ENCODE measurements at places on chromosomes 2 and 18.
A peak's percentile ranks its signal among the peaks of the same experiment; 100 is the strongest.

- DNase-seq = no peak
These were observed 317.7 kb downstream of the RDH14 start for GRCh38 chr2:18242716-18243115.

DNA sequence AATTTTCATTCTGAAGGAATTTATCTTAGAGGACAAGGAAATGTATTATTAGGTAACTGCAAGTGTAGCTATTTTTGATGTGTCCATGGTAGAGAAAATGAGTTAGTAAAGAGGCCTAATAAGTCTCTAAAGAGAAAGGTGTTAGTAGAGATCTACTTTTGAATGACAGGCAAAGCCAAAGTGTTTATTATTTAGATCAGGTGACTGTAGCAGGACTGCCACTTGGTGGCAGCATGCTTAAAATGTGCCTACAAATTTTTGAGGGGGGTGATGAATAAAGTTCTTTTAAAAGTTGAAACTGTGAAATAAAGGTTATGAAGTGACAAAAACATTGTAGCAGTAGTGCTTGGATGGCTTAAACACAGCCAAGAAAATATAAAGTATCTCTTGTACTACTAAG is 421.5 kb upstream of the MEIS1 start:
- DNase-seq = no peak

- DNase-seq = no peak
These were observed 63.2 kb upstream of the COPS8 start for GRCh38 chr2:237022533-237022932.

DNA sequence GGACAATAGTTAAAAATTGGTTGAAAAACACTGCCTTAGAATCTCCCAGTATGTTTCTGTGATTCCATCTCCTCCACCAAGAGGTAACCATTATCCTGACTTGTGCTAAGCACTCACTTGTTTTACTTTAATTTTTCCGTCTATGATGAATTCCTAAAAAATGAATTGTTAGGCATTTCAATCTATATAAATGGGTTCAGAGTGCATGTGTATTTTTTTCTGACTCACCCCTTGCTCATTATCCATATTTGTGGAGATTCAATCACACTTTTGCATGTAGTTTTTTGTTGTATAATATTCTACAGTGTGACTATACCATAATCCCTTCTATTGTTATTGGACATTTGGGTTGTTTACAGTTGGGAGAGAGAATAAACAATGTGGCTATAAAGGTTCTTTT is 1.3 kb downstream of the NDUFB3 start:
- DNase-seq = no peak

GRCh38 chr2:16683576-16683975 is 17.9 kb upstream of the CYRIA start:
- DNase-seq = no peak

DNA sequence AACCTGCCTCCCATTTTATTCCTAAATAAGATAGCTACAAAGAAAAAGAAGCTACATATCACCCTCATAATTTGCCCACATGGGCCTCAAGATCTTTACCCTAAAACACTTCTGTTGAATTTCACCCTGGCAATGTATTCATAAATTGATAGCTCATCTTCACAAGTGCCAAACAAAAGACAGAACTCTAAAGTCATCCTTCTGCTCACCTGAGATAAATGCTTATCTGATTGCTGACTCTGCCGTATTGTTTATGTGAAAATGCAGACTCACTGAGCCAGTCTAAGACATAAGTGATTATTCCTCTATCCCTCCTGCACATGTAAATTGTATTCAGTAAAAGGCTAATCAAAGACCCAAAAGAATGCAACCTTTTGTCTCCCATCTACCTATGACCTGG is 2.0 kb downstream of the RDH14 start:
- no peak for DNase-seq

DNA sequence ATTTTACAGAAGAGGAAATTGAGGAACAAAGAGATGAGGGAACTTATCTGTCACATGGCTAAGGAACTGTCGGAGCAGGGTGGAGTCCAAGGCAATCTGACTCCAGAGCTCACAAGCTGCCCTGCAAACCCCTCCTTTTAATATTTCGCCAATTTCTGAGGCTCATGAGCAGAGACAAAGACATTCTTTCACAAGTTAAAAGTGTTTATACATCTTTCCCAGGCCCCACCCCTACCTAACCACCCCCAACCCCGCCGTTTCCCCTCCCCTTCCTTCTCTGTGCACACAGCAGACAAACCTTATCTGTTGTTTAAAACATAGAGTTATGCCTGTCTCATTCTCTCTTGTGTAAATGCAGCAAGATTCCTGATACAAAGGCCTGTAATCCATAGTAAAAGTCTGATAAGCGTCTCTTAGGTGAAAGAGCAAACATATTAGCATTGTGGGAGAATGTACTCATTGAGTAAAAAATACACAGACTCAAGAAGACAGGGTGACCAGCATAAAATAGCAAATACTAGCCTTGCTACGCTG is 44.3 kb downstream of the EPHA4 start:
- no peak for DNase-seq

DNA sequence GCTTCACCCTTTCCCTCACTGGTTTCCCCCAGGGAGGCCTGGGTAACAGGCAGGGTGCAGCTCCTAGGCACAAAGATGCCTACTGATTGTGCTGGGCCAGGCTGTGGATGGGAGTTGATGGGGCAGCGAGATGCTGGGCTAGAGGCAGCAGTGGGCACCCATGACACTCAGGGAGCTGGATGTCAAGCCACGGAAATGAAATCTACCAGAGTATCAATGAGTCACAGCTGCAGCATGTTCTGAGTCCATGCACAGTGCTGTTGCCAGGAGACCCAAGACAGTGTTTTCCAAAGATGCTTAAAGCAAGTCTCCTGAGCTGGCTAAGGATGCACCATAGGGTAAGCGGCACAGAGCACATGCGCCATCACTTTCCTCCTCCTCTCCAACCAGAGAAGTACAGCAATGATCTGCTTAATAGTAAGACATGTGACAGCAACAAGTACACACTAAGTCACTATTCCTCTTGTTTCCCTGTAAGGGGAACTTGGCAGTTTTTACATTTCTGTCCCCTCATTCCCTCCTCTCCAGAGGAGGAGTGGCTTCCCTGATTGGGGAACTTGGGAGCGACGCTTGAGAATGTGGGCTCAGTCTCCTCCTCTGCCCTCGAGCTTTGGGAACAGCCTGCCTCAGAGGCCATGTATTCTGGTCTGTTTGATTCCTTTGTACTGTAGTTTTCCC is 57.2 kb downstream of the CDC42EP3 start:
- no peak for DNase-seq

DNA sequence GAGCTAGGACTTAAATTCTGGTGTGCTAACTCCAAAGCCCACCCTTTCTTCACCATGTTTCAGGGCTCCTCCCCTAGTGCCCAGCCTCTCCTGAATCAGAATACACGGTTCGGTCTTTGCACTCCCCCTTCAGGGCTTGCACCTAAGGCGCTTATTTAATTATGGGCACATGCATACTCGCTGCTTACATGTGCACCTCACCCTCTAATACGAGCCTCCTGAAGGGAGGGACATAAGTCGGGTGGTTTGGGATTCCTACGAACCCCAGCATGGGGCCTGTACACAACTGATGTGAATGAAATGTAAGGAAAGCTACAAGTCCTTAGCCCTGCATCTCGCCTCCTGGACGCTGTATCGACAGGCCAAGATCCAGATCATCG is 435 bp downstream of the IFT172 start:
- DNase-seq = no peak

DNA sequence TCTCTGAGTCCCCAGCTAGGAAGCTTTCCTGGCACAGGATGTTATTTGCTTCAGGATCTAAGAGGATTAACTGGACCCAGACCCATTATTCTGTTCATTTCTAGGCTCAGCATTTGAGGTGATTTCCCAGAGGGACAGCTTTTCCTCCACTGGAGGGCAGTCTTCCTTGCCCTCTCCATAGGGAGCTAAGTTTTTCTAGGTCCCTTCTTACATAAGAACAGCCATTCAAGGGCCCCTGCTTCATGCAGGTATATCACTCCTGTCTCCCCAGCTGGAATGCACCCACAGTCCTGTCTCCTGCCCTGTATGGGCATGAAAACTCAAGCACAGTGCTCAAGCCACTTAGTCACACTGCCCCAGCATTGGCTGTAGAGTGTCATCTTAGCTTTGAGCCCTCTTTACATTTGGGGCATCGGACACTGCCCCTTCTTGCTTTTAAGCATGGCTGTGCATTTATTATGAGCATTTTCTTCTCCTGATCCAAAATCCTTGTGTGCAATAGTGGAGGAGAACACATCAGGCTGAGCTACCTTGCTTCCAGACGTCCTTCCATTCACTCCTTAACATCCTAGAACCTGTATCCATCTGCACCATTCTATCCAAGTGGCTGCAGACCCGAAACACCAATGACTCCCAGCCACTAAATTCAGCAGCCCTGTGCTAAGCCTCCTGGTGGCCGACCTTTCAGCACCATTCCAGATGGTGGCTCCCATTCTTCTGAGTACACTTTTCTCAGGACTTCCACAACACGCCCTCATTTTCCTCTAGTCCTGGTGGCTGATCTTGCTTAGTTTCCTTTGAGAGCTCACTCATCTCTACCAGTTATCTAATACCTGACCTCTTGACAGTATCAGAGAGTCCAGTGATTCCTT is 80.0 kb downstream of the COPS8 start:
- no peak for DNase-seq

- no peak for DNase-seq
These were observed 122.3 kb downstream of the ZFP36L2 start for GRCh38 chr2:43104106-43104505.

- DNase-seq = no peak
These were observed 16.7 kb downstream of the IL1R1 start for GRCh38 chr2:102159295-102159694.

DNA sequence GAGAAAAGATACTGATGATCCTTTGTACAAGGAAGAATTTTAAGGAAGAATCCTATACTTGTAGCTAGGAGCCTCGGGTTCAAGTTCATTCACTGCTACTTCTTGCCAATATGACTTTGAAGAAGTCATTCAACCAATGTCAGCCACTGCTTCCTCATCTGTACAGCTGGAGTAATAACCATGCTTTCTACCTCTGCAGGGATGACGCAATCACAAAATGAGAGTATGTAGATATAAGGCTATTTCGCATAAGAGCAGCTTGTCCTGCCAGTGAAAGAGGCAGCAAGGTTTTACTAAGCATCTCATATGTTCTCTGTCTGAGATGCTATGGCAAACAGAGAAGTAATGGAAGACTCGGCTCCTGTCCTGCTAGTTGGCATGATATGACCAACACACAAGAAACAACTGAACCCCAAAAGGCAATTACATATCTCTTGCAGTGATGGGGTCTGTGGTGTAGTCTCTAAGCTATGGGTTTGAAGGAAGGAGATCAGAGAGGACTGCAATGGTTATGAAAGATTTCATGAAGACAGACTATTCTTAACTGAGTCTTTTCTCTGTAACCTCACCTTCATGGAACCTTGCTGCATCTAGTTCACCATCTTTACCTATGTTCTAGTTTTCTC is 9.2 kb downstream of the AAK1 start:
- DNase-seq = no peak

GRCh38 chr2:2721296-2721835 is 390.3 kb upstream of the MYT1L start:
- no peak for DNase-seq

- no peak for DNase-seq
These were observed 31.0 kb upstream of the ASPRV1 start for GRCh38 chr2:69992310-69993047.

GRCh38 chr2:200447139-200447855 is 62.6 kb downstream of the KCTD18 start:
- DNase-seq = peak; percentile 33

DNA sequence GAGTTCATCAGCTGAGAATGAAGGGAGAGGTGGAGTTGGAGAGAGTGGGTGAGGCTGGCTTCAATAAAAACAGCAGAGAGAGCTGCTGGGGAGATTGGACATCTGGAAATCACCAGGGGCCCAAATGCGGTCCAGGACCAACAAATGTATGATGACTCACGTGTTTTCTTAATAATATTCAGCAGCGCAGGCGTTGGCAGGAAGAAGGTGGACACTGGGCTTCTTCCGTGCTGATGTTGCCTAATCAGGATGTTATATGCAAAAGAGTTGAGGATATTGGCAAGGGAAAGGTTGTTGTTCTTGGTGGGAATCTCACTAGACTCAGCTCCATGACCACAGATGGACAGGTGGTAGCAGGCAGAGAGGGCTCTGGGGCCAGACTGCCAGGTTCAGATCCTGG is 12.8 kb upstream of the PLA2R1 start:
- DNase-seq = no peak

DNA sequence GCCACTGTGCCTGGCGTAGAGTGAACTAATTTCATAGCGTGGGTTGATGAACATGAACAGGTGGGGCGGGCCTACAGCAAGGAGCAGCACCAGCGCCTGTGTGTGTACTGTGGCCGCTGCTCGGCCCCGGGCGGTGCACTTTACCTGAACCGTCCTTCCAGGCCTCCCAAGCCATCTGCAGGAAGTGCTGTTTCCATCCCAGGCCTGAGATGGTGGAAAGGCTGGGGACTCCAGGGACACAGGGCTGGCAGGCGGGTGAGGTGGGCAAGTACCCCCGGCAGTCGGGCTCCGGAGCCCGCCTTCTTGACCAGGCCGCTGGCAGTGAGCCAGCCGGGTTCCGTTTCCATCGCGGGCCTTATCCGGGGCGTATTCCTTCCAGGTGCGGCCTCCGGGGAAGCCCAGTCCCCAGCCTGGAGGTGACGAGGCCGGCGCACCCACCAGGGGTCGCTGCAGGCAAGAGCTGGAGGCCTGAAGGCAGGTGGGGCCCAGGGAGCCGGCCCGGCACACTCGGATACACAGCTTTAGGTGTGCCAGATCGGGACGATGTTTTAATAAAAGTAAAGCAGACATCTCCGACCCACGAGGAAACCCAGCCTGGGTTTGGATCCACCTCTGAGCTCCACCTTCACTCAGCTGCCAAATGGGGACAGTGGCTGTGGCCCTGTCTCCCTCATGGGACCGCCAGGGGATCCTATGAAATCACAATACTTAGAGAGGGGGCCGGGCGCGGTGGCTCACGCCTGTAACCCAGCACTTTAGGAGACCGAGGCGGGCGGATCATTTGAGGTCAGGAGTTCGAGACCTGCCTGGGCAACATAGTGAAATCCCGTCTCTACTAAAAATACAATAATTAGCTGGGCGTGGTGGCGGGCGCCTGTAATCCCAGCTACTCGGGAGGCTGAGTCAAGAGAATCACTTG is 22.7 kb upstream of the PDIA6 start:
- DNase-seq = no peak

- no peak for DNase-seq
These were observed 8.2 kb downstream of the RND3 start for GRCh38 chr2:150479075-150479915.

- no peak for DNase-seq
These were observed 24.0 kb downstream of the IL1B start for GRCh38 chr2:112812318-112813267.

- DNase-seq = no peak
These were observed 20.5 kb upstream of the ZNF236 start for GRCh38 chr18:76801567-76802505.
